ENCODE measurements at places on chromosomes 6 and 20. TPM values are rescaled to one million over a fixed set of nuclear protein-coding genes. Genes with fewer than 3 reads are reported as not detected.

SDCBP2 gene
- 1.2 TPM for total RNA-seq

NKX2-2 gene
- not detected for total RNA-seq

CHMP4B gene
- 37.4 TPM for total RNA-seq

OPN5 gene
- total RNA-seq = not detected

PRPH2 gene
- 4.9 TPM for total RNA-seq

PDE10A gene
- total RNA-seq = 16.6 TPM

SIRPD gene
- not detected for total RNA-seq

AHCY gene
- 133 TPM for total RNA-seq

UBD gene
- total RNA-seq = not detected

MAS1 gene
- total RNA-seq = under 0.01 TPM

PRDM13 gene
- total RNA-seq = not detected

BMP5 gene
- total RNA-seq = not detected

C6orf132 gene
- 2.5 TPM for total RNA-seq

BNIP5 gene
- total RNA-seq = not detected

RIMS4 gene
- not detected for total RNA-seq

ZNF292 gene
- 37.6 TPM for total RNA-seq

LAMA4 gene
- 174 TPM for total RNA-seq

MLN gene
- not detected for total RNA-seq

AP5S1 gene
- total RNA-seq = 14.8 TPM

EYA2 gene
- not detected for total RNA-seq

PRND gene
- 0.30 TPM for total RNA-seq

DNAH8 gene
- not detected for total RNA-seq

CYP24A1 gene
- total RNA-seq = not detected

KIZ gene
- total RNA-seq = 13.7 TPM

PGC gene
- not detected for total RNA-seq

MSH5 gene
- 10.9 TPM for total RNA-seq

CLVS2 gene
- total RNA-seq = under 0.01 TPM

HLA-DQB1 gene
- total RNA-seq = not detected

PIGT gene
- 27.6 TPM for total RNA-seq

OR2J3 gene
- total RNA-seq = not detected

SLC22A23 gene
- 0.59 TPM for total RNA-seq

TPBG gene
- total RNA-seq = 52.9 TPM

LY86 gene
- total RNA-seq = not detected
